ENCODE measurements at places on chromosomes 3 and 15.

DNA sequence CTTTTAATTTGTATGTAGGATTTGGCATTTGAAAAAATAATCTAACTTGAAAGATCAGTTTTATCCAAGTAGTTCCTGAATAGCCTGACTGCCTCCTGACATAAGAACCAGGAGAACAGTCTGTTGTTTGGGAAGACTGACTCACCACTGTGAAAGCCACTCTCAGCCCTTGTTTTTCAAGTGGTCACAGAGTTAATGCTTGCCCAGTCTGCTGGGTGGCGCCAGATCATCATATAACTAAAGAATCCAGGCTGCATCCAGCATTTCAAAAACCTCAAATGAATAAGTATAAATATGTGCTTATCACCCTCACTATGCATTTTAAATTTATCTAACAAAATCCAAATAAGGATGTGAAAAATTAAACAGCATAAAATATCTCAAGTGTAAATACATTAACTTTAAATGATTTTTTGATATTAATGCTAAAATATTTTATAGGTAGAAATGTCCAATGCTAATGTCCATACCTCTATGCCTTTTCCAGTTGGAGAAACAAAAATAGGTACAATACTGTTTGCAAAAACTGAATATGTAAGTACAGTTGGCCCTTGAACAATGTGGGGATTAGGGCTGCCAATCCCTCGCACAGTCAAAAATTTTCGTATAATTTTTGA lies 26.9 kb upstream of the ZBBX start:
- DNase-seq, result no peak

DNA sequence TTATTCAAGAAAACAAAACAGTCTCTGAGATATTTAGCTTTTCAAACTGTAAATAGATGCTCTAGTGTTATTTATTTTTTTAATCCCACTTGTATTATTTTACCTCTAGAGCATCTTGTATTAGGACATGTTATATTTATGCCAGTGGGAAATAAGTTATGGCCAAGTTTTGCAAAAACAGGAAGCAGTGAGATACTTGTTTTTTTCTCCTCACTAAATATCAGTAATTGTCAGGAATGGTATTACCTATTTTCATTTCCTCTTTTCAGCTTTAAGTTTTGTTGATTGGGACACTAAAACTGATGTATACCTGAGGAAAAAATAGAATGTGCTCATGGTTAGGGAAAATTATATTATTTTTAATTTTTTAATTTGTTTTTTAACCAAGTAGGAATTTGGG lies 8.6 kb upstream of the IL20RB start:
- DNase-seq, result no peak

DNA sequence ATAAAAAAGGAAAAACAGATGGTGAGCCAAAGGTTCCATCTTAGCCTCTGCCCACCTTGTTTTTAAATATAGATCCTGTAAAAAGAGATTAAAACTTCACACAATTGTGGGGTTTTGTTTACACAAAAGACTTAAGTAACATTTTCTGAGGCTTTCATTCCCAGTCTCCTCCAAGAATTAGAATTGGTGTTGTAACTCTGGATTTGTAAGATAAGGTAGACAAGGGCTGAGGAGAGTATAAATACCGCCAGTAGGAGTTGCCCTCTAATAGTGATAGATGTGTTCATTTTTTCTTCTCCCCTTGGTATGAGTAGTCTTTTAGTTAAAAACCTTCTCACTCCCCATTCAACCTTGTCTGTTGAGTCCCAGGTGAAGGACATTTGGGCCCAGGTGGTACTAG lies 8.5 kb downstream of the MINDY2 start:
- DNase-seq, result no peak

DNA sequence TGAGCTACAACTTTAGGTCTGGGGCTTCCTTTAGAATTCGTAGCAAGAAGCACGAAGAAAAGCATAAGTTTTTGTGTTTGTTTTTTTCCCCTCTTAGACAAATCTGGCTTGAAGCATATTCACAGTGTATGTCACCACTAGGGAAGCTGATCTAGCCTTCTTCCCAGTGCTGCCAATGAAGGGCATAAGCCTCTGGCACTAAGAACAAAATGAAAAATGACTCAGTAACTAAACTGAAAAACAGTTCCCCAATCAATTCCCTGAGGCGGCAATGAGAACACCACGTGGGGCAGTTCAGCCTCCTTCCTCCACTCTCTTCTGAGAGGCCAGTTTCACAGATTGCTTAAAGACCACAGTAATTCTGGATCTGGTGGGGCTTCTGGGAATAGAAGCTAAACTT lies 338.1 kb downstream of the GAP43 start:
- no peak for DNase-seq

DNA sequence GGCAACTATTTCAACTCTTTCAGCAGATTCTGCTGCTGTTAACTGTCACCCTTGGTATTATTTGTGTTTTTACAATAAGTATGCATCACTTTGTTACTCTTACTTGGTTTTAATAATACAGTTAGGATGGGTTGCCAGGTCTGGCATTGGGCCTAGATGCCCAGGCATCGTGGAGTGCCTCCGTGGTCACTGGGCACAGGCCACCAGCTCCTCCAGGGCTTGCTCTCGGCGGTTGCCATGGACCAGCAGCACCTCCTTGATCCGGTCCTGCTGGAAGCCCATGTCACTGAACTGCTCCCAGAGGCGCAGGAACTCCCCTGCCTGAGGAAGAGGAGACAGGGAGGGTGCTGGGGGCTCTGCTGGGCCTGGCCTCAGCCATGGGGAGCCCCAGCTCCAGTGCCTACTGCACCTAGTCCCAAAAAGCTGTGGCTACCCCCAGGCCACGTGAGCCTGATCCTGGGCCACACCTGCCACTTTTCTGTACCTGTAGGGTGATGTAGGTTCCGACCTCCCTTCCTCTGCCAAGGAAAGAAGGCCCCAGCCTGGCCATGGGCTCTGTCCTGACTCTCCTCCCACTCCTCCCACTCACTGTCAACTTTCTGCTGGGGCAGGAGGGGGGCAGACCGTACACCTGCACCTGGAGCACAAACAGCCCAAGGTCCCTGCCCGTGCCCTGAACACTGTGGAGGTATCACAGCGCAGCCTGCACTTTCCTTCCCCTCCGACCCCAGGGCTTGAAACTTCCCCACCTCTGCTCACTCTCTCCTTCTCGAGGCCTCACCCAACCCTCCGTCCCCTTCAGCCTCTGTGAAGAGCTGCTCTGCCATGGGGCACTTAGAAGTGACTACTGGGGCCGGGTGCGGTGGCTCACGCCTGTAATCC lies 16.6 kb downstream of the KBTBD13 start:
- DNase-seq, result no peak

- DNase-seq, result no peak
Measured at GRCh38 chr15:39767921-39768320, 14.7 kb downstream of the FSIP1 start.

DNA sequence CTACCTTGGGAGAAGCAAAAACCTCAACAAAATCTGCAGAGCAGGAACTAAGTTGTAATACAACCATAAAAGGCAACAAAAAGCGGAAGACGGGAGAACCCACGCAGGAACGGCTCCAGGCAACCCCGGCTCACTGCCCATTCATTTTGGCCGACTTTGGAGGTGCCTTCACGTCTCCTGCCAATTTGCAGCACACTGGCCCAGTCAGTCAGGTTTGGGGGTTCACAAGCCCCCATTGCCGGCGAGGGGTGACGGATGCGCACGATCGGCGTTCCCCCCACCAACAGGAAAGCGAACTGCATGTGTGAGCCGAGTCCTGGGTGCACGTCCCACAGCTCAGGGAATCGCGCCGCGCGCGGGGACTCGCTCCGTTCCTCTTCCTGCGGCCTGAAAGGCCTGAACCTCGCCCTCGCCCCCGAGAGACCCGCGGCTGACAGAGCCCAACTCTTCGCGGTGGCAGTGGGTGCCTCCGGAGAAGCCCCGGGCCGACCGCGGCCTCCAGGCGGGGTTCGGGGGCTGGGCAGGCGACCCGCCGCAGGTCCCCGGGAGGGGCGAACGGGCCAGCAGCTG lies 463 bp downstream of the TERC start:
- DNase-seq, result peak; percentile 31

GRCh38 chr15:60757831-60758570 lies 279.1 kb upstream of the ICE2 start:
- DNase-seq, result no peak

- no peak for DNase-seq
Measured at GRCh38 chr15:88606070-88606794, 14.9 kb upstream of the AEN start.

- no peak for DNase-seq
Measured at GRCh38 chr3:133944181-133944580, 48.5 kb upstream of the RAB6B start.

GRCh38 chr15:63187589-63188226 lies 1.7 kb upstream of the RAB8B start:
- DNase-seq, result no peak

GRCh38 chr15:44698641-44699040 lies 12.5 kb downstream of the PATL2 start:
- no peak for DNase-seq

- DNase-seq, result no peak
Measured at GRCh38 chr3:58530354-58530865, 6.6 kb downstream of the ACOX2 start.

DNA sequence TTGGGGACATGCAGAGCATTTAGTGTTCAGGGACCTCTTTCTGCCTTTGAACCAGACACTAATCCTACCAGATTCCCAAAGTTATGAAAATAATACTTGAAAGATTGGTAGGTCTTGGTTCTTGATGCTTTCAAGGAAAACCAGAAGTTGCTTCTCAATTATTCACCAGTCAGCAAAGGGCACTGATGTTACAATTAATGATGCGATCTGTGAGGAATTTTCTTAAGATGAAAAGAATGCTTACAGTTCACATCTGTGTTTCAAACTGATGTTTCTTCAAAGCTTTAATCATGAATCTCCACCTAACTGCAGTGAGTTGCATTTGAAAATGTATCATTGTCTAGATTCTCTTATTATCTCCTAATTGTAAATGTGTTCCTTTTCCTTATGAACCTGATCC lies 161.0 kb downstream of the NAALADL2 start:
- no peak for DNase-seq

GRCh38 chr3:25420147-25420546 lies 7.9 kb upstream of the RARB start:
- no peak for DNase-seq

DNA sequence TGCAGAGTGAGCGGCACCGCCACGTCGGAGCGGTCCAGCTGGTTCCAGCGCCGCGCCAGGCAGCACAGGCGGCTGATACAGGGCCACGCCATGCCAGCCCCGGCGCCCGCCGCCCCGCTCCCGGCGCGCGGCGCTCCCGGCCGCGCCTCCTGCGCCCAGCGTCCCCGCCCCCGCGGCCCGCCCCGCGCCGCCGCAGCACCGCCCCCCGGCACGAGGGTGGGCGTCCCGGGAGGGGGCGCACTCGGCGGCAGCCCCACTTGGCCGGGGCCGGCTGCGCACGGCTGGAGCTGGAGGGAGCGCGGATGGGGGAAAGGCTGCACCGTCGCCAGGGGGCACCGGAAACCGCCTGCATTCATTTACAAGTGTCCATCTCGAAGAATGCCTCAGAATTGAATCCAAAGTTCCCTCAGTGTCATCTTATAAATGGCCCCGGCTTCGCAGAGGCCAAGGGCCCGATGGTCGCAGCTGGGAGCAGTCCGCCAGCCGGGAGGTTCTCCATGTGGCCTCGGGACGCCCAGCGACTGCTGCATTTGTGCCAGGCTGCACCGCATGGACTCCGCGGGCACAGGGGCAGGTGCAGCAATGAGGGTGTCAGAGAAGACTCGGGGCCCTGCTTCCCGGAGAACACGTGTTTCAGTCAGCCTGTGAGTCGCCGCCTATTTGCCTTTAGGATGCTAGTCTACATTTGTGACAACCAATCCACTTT lies at the start of gene MAP6D1:
Gene MAP6D1, minus strand, starts transcription at position 122 of the 706 bp plus-strand sequence. Its CDS starts 30 bp downstream, at position 92.
- no peak for DNase-seq

GRCh38 chr3:24435584-24435983 lies 59.1 kb downstream of the THRB start:
- DNase-seq, result no peak

DNA sequence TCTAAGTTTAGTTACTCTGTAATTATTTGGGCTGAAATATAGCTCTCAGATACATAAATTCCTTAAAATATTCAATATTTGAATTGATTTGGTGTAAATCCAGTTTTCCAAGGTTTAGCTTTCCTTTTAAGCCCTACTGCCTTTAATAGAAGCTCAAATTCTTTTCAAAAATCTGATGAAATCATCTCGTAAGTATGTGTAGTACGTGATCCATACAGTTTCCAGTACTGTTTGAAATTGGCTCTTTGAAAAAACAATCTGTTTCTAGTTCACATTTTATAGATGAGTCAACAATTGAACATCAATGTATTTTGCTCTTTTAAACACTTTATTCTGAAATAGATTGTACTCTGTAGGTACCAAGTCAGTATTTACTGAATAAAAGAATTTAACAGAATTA lies 84.2 kb downstream of the LRRC49 start:
- no peak for DNase-seq

DNA sequence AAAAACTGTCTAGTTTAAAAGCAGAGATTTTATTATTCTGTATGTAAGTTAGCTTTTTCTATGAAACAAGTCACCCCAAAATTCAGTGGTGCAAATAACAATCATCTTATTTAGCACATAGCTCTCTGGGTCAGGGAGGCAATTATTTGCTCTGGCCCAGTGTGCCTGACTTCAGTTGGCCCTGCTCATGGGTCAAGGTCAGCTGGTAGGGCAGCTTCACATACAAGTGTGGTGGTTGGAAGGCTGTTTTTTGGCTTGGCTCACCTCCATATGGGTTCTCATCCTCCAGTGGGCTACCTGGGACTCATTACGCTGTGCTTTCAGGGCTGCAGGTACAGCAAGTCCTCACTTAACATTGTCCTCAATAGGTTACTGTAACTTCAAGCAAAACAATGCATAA lies 228.6 kb downstream of the NR2F2 start:
- no peak for DNase-seq

GRCh38 chr3:148873270-148873927 lies 8.3 kb downstream of the CPA3 start:
- DNase-seq, result no peak

GRCh38 chr15:70292076-70292760 lies 194.5 kb upstream of the TLE3 start:
- no peak for DNase-seq

- no peak for DNase-seq
Measured at GRCh38 chr3:115165701-115166100, 18.6 kb upstream of the ZBTB20 start.

DNA sequence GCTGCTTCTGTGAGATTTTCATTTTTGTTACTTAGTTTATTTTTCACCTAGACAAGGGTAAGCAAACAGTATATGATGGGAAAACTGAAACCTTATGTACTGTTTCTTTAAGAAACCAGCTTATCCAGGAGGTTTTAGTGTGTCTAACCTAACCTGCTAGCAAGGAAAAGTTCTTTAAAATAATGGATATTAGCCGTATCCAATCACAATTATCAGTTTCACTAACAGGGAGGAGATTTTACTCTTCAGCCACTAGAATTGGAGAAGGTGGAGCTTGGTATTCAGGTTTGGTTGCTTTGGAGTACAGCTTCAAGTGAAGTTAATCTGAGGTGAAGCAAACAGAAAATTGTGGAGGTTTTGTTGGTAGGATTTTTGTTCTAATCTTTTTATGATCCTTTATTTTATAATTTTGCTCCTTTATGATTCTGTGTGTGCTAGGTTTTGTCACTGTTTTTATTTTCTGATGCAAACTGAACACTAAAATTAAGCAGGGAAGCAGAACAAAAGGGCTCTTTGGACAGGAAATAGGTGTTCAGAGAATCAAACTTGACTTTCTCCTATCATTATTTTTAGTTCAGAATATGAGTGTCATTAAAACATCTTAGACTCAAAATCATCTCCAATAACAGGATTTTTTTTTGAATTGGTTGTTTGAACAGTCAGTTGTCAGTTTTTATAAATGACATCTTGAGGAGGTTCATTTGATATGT lies 13.0 kb downstream of the ZFAND6 start:
- no peak for DNase-seq

Data from stimulated activated CD8-positive, alpha-beta memory T cell treated with anti-CD3 and anti-CD28 coated beads, Interleukin-15, amount 100 ng/mL, for 1 hour (primary cell).